ENCODE measurements at places on chromosomes 4 and X.
A peak's percentile ranks its signal among the peaks of the same experiment; 100 is the strongest.

- no peak for DNase-seq
These were observed 33.4 kb downstream of the SLC2A9 start for GRCh38 chr4:9987749-9988362.

DNA sequence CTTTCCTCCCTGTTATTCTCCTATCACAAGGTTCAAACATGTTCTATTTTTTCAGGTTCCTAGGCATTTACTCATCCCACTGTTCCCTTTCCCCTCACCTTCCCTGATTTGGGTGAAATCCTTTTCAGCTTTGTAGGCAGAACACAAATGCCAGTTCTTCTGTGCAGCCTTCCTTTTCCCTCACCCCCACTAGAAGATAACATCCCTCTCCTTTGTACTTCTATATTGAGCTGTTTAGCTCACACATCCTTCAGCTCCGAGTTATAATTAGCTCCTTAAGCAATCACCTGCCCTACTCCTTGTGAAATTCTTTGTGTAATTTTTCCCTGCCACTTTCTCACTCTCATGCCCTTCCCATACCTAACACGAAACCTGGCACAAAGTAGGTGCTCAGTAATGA, 240.9 kb downstream of the AR start:
- no peak for DNase-seq

GRCh38 chrX:81259020-81259713, 57.3 kb downstream of the SH3BGRL start:
- no peak for DNase-seq

DNA sequence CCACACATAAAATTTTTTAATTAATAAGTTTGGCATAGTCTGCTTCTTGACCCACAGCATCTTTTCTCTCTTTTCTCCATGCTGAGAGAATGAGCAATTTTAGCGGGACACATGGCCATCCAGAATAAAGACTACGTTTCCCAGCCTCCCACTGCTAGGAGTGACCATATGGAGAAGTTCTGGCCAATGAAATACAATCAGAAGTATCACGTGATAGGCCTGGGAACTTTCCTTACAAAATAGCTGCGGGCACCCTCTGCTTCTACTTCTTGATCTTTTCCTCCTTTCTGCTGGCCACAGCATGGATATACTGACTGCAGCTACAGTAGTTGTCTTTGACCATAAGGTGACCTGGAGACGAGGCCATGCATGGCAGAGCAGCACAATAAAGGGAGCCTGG, 348.0 kb downstream of the BCOR start:
- DNase-seq = no peak

DNA sequence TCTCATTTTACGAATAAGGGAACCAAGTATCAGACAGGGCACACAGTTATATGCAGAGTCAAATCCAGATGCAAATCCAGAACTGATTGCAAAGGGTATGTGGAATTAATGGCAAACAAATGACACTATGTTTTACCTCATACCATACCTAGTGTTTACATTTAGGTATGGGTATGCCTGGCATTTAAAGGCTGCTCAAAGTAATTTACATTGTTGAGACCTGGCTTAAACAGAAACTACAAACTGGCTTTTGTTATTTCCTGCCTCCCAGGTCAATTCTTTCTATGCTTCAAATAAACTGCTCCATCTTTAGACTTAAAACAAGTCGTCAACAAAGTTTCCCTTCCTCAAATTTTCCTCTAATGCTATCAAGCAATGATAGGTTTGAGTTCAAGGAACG, 33.7 kb downstream of the ANKRD17 start:
- DNase-seq = no peak

DNA sequence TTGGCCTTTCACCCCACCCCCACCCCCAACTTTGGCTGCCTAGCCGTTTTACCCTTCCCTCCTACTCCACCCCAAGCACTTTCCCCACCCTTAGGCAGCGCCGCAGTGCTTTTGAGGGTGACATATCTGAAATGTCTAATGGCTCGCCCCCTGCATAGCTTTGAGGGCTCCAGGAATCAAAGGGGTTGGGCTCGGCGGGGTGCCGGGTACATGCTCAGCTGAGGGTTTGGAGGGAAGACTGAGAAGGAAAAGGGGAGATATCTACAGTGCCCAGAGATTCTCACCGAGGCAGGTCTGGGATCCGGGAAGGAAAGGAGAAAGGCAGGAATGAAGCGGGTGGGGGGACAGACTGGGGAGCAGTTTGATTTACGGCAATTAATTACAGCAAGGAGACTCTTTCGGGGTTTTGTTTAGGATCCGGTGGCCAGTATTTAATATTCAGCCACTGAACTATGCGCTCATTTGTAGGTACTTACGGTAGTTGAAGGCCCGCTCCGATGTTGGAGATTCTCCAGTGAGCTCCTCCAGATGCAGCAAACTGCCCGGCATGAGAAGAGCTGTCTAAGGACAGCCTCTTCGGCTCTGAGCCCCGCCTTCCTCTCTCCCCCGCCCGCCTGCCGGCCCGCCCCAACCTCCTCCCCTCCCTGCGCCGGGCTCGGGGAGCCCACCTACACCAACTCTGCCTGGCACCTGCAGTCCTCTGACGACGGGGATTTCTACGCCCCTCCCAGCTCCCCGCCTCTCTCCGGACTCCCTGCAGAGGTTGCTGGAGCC, at the start of gene IGSF1:
Gene IGSF1 (minus strand): TSS at position 569 of the 774 bp plus-strand sequence. CDS start 2,632 bp downstream, outside the sequence.
- no peak for DNase-seq

- no peak for DNase-seq
These were observed 179.5 kb downstream of the CEP135 start for GRCh38 chr4:56128213-56128612.

GRCh38 chr4:76197971-76198410, 15.6 kb downstream of the SCARB2 start:
- no peak for DNase-seq

- DNase-seq = no peak
These were observed 8.0 kb downstream of the ATP2B3 start for GRCh38 chrX:153525451-153525850.

- no peak for DNase-seq
These were observed 78.0 kb downstream of the GABRB1 start for GRCh38 chr4:47109379-47109778.

DNA sequence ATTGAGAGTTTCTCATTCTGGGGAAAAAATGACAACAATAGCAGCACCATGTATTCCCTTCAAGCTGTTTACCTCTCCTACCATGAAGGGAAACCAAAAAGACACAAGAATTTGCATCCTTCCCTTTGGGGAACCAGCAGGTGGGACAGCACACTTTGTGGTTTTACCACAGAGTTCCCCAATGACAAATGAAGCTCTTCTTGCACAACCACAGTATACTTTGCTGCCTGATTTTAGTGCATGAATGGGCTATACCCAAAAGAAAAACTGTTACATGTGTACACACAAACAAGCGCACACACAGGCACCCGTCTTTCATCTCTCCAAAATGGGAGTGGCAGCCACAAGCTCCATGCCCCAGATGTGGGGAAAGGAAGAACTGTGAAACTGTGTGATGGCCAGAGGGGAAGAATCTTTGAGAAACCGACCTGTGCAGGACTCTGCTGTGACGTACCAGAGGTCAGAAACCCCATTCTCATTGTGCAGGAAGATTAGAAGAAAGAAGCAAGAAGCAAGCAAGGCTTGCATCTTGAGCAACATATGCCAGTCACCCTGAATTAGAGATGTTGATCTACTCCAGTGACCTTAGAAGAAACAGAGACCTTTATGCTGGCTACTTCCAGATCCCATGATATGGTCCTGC, 2.7 kb upstream of the MAML3 start:
- peak; percentile 24 for DNase-seq

DNA sequence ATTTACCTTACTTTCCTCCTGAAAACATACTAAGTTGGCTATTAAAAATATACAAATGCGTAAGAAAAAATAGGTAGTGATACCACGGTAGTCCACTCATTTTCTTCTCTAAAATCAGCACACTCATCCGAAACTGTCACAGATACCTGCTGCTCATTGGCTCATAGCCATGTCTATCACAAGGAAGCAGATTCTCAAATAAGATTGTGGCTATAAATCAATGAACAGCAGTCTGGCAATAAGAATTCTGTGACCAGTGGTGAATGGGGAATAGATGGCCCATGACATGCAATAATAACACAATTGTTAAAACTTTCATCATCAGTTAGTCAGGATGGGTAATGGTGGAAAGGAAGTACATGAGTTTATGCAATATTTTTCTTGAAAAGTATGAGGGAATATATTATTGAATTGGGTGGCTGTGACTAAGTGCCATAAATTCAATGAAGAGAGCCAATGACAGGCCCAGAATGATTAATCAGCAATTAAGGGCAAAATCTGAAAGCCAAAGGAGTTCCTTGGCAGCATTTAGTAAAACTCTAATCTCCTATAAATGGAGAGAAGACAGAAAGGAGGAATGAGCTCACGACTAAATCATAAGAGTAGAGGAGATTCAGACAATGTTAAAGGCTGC, 202.3 kb upstream of the NEIL3 start:
- no peak for DNase-seq

GRCh38 chrX:107429090-107429489, 20.4 kb upstream of the FRMPD3 start:
- no peak for DNase-seq

DNA sequence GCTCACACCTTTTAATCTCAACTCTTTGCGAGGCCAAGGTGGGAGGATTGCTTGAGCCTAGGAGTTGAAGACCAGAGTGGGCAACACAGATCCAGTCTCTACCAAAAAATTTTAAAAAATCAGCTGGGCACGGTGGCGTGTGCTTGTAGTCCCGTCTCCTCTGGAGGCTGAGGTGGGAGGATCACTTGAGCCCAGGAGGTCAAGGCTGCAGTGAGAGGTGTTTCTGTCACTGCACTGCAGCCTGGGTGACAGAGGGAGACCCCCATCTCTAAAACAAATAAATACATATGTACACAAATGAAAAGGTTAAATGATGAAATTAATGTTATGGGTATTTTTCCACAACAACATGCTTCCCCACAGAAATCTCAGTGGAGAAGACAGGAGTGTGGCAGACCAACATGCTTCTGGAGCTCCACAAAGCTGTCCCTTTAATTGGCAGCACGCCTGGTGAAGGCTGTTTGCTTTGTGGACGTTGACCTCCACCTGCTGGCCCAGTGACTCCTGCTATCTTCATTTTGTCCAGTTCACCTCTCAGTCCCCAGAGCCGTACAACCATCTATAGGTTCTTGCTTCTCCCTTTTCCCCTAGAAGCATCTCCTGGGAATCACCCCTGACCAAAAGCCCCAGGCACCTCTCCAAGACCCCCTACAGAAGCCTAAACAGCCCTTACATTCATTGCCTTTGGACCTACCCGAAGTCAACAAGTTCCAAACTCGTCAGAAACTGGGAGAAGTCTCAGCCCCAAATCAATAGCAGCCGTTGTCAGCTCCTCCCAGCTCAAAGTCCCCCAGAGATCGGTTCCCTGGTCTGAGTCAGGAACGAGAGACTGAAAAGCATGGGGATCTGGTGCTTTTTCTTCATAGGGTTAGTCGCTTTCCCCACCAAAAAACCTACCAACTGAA, 36.4 kb upstream of the CD99 start:
- no peak for DNase-seq

DNA sequence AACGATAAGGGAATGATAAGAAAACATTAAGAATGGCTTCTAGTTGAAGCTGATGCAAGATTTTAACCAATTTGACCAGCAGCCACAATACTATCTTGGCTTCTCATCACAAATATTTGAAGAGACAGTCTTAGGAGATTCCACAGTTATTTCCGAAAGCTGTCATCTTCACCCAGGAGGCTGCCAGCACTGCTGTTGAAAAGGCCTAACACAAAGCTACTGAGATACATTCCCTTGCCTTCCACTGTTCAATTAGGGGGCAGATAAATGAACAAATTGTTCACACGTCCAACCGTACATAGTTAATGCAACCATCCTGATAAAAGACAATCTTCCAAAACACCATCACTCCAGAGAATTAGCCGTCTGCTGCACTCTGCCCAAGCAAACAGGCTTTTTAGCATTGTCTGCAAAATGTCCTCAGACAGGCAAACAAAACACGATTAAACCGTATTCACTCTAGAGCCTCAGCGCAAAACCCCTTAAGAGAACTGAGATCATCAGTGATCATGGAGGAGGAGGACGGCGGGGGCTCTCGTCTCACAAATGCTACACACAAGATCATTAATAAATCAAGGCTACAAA, 189.8 kb upstream of the PSAPL1 start:
- DNase-seq = no peak

- no peak for DNase-seq
These were observed 312.6 kb upstream of the FTHL17 start for GRCh38 chrX:31384471-31384870.

- no peak for DNase-seq
These were observed 152.0 kb upstream of the USP9X start for GRCh38 chrX:40933132-40933705.

- DNase-seq = no peak
These were observed 154.3 kb downstream of the CAMK2D start for GRCh38 chr4:113607147-113607720.

GRCh38 chr4:99887837-99888236, 6.4 kb downstream of the LAMTOR3 start:
- DNase-seq = no peak

DNA sequence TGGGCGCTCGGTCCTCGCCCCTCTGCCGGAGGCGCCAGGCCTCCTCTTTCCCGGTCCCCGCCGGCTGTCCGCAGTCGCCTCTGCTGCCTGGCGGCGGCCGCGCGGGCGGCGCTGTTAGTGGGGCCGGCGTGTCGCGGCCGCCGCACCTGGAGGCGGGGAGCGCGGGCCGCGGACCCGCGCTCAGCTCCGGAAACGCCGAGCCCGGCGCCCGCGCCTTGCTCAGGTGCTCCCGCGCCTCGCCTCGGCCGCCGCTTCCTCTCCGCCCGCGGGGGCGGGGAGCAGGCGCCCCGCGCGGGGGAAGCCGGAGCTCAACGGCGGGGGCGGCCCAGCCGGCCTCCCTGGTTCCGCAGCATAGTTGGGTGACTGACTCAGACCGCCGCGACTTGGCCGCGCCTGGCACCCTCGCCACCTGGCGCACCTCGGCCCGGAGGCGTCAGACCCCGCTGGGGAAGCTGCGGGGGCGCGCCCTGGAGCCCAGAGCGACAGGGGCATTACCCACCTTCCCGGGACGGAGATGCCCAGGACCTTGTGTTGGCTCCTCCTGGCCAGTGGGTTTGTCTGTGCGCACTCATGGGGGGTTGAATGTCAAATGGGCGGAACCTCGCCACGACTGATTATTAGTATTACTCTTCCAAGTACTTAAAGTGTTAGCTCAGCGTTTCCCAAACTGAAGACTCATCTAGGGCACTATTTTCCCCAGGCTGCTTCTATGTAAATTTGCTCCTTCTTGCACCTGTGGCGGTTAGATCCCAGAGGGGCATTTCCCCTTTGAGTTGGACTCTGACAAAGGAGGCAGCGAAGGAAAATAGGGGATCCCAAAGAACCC, at the start of gene ARAP2:
Gene ARAP2 (minus strand): TSS at position 258 of the 826 bp plus-strand sequence. CDS start 15,028 bp downstream, outside the sequence.
- DNase-seq = peak; percentile 78

- peak; percentile 68 for DNase-seq
These were observed 585 bp upstream of the SEC24D start for GRCh38 chr4:118836301-118837120.

Measured in CD4-positive, alpha-beta T cell treated with Interferon gamma for 1 hour (primary cell).